ENCODE measurements at places on chromosomes 5 and 9.

- no peak for DNase-seq
These were observed 754.7 kb upstream of the CDH6 start for GRCh38 chr5:30438785-30439184.

GRCh38 chr5:2699686-2700085 is 51.8 kb downstream of the IRX2 start:
- DNase-seq = no peak

GRCh38 chr9:132109291-132109690 is 29.6 kb upstream of the MED27 start:
- no peak for DNase-seq

- no peak for DNase-seq
These were observed 36.5 kb downstream of the SYK start for GRCh38 chr9:90838098-90838497.

GRCh38 chr5:64340293-64340692 is 165.5 kb upstream of the RGS7BP start:
- DNase-seq = no peak

GRCh38 chr9:135385793-135386192 is 93.8 kb upstream of the PPP1R26 start:
- DNase-seq = no peak

DNA sequence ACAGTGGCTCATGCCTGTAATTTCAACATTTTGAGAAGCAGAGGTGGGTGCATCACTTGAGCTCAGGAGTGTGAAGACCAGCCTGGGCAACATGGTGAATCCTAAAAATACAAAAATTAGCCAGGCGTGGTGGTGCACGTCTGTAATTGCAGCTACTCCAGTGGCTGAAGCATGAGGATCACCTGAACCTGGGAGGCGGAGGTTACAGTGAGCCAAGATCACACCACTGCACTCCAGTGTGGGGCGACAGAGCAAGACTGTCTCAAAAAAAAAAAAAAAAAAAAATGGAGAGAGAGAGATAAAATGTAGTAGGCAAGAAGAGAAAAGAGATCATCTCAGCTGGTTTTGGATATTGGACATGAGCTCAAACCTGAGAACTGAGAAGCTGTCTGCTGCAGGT is 23.7 kb upstream of the ZCCHC7 start:
- no peak for DNase-seq

- DNase-seq = no peak
These were observed 44.9 kb upstream of the ZNF366 start for GRCh38 chr5:72552041-72552557.

- DNase-seq = no peak
These were observed 37.5 kb upstream of the SUSD3 start for GRCh38 chr9:93020771-93021670.

DNA sequence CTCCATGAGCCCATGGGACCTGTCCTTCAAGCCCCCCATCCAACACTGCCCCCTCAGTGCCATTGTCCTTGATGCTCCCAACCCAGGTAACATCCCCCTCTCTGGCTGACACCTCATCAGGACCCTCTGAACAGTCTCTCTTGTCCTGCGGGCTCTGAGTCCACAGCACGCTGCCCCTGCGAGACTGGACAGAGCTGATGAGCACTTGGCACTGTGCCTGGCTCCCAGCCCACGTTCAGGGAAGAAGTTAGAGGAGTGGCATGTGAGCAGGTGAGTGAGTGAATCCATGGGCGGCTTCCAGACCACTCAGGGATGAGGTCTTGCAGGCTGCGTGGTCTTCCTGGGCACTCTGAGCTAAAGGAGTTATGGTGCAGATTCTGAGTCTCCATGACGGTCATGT is 70.7 kb downstream of the PAX5 start:
- DNase-seq = no peak

DNA sequence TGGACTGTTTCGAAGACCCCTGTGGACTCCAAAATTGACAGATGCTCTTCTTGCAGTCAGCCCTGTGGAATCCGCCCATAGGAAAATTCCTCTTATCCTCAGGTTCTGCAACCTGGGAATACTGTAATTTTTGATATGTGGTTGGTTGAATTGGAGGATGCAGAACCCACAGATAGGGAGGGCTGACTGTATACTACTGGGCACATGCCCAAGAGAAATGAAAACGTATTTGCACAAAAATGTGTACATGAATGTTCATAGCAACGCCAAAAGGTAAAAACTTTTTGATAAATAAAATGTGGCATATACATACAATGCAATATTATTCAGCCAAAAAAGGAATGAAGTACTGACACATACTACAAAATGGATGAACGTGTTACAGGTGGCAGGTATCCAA is 1.9 kb upstream of the SNAPC3 start:
- no peak for DNase-seq

- no peak for DNase-seq
These were observed 133.6 kb downstream of the NFIB start for GRCh38 chr9:14180093-14180959.

GRCh38 chr5:40568548-40568947 is 111.2 kb upstream of the PTGER4 start:
- no peak for DNase-seq

DNA sequence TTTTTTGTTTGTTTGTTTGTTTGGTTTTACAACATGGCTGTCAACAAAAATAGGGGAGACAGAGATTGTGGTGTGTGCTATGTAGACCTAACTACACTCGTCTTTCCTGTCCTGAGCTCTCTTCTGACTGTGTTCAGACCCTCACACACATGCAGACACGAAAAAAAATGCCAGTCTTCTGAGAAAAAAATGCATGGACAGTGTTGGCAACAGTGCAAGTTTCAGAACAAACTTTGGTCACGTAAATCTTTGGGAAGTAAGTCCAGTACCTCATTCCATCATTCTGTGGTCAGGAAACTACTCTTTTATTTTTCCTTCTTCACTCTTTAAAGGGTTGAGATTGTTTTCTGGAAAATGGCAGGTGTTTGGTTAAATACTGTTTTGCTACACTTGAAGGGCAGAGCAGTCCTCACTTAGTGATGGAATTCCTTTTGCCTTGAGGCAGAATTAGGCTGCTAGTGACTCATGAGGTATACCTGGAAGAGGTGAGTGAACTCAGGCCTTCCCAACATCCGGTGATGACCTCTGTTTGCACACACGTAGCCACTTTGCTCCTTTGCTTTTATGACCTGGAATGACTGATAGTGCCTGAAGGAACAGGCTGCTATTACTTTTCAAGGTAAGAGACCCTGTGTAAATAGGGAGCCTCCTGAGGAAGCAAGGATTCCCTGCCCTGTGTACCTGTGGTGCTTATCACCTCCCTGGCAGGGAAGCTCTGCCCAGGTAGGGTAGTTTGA is 81.6 kb upstream of the TNFAIP8 start:
- DNase-seq = no peak

DNA sequence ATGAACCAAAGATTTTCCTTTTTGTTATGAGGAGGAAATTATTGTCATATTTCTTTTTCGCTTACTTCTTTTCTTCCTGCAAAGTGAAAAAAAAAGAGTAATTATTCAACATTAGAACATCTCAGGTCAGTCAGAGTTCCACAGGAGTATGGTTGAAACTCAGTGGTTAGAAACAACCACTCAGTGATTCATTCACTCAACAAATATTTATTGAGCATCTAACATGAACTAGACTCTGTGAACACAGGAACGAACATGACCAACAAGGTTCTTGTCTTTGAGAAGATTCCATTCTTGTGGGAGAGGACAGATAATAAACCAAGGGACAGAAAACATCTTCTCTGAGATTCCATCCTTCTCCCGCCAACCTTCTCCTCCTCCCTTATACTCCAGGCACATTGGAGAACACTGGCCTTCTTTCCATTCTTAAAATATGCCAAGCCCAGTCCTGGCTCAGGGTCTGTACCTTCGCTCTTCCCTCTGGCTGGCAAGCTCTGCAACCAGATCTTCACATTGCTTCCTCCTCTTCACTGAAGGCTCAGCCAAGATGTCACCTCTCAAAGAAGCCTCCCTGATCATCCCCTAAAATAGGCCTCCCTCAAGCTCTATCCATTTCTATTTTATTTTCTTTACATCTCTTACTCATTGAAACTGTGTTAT is 6.8 kb upstream of the GRAMD2B start:
- DNase-seq = no peak

DNA sequence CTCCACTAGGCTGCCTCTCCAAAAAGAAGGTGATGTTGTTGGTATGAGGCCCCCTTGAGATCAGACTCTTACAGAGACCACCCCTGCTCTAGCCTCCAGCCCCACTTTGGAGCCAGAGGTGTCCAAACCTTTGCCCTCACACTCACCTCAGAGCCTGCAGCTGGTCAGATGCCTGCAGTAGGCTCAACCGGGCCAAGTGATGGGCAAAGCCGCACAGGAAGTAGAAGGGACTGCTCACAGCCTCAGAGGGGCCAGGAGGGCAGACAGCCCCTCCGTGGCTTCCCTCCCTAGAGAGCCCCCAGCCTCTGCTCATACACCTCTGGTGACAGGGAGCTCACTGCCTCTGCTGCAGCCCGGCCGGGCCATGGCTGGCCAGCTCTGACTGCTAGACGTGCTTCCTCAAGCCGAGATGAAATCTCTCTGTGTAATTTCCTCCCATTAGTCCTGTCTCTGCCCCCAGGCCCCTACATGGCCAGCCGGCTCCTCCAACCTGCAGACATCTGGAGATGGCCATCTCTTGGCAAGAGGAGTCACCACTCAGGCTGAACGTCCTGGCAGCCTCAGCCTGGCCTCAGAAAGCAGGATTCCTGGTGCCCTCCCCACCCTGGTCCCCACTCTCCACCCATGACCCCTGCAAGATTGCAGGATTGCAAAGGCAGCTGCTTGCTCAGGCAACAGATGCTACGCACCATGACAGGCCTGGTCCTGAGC is 7.3 kb upstream of the TCF7 start:
- no peak for DNase-seq

DNA sequence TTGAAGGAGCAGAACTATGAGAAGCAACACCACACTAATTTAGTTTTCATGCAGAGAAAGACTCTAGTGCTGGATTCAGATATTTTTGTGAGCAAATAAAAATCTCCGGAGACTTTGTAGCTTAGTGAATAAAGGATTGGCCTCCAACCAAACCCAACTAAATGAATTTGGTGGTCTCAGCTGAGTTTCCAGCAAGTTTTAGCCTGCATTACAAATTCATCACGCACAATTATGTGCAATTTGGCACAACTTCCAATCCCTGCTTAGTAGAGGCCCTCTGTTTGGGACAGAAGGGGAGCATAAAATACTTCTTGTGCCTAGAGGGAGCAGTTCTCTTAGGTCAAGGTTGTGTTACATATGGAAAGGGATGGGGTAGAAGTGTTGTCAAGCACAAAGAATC is 112.3 kb upstream of the ADAMTSL1 start:
- no peak for DNase-seq

GRCh38 chr5:35485487-35485886 is 132.2 kb upstream of the SPEF2 start:
- no peak for DNase-seq

DNA sequence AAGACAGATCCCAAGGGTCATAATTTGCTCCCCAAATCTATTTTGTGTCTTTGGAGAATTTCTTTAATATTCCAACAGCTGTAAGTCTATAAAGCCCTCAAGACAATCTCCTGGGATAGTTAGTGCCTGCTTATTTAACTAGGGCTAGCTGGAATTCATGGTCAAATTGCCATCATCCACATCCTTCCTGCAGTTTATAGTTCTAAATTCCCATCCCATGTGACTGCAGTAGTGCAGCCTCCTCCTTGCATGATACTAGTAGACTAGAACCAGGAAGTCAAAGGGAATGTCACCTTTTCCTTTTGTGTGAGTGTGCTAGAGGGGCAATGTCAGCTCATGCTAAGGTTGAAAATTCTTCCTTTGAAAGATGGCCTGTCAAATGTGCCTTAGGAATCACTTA is 214.8 kb upstream of the PIK3R1 start:
- no peak for DNase-seq

- no peak for DNase-seq
These were observed 240.7 kb downstream of the COX7C start for GRCh38 chr5:86858442-86858841.

GRCh38 chr5:134968055-134968454 is 348 bp downstream of the CATSPER3 start:
- no peak for DNase-seq

DNA sequence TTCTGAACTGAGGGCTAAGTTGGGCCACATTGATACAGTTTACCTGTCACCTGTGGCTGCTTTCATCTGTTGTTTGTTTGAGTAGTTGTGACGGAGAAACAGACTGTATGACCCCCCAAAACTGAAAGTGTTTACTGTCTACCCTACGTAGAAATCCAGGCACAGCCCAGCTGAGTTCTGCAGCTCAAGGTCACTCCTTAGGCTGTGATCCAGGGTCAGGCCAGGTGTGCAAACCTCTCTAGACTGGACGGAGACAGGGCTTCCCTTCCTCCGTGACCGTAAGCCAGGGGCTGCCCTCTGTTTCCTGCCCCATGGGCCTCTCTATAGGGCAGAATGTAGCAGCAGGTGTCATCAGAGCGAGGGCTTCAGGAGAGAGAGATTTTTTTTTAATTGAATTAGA is 207.9 kb upstream of the OTULINL start:
- DNase-seq = no peak

Measured in KG1 (cell line).